ENCODE measurements at places on chromosomes 6 and 20. TPM values are rescaled to one million over a fixed set of nuclear protein-coding genes. Genes with fewer than 3 reads are reported as not detected.

The GSTA4 gene
- 21.7 TPM for total RNA-seq

The C6orf52 gene
- 3.9 TPM for total RNA-seq

The ZSCAN26 gene
- 3.8 TPM for total RNA-seq

The GPX6 gene
- not detected for total RNA-seq

The ZBTB12 gene
- total RNA-seq: 0.69 TPM

The RIMS1 gene
- total RNA-seq: not detected

The C20orf141 gene
- not detected for total RNA-seq

The OXT gene
- total RNA-seq: not detected

The ABHD16B gene
- not detected for total RNA-seq

The FOXQ1 gene
- total RNA-seq: not detected

The KHDRBS2 gene
- not detected for total RNA-seq

The LST1 gene
- 12.5 TPM for total RNA-seq

The TNXB gene
- total RNA-seq: 2.9 TPM

The NKX2-2 gene
- not detected for total RNA-seq

The CEBPB gene
- 38.6 TPM for total RNA-seq

The THBS2 gene
- not detected for total RNA-seq

The SRMS gene
- total RNA-seq: not detected

The UBD gene
- 0.31 TPM for total RNA-seq

The PPP1R16B gene
- 38.1 TPM for total RNA-seq

The RBM38 gene
- 63.1 TPM for total RNA-seq

The DTD1 gene
- 46.4 TPM for total RNA-seq

The GINS1 gene
- total RNA-seq: 27.7 TPM

The GPLD1 gene
- 0.52 TPM for total RNA-seq

The PTGIS gene
- not detected for total RNA-seq

The GATA5 gene
- not detected for total RNA-seq

The FBXL4 gene
- 16.7 TPM for total RNA-seq

The SEL1L2 gene
- not detected for total RNA-seq

The GID8 gene
- 32.7 TPM for total RNA-seq

The BCL2L1 gene
- 89.2 TPM for total RNA-seq

The CYP24A1 gene
- total RNA-seq: not detected

The KIFC1 gene
- total RNA-seq: 107 TPM

The DACT2 gene
- not detected for total RNA-seq

The CGAS gene
- 17.8 TPM for total RNA-seq

The HS3ST5 gene
- total RNA-seq: not detected

The LINC00237 gene
- not detected for total RNA-seq

The WFDC5 gene
- not detected for total RNA-seq

The MYCT1 gene
- not detected for total RNA-seq

The RHAG gene
- not detected for total RNA-seq

The SLA2 gene
- 44.1 TPM for total RNA-seq

The TAGAP gene
- total RNA-seq: 82.6 TPM

The ME1 gene
- total RNA-seq: not detected

The OR2B2 gene
- total RNA-seq: not detected

The PNPLA1 gene
- not detected for total RNA-seq

The SLC22A1 gene
- not detected for total RNA-seq

The VGLL2 gene
- not detected for total RNA-seq

The SNX3 gene
- total RNA-seq: 65.7 TPM

The MICB gene
- 21.4 TPM for total RNA-seq

The MEP1A gene
- total RNA-seq: not detected

The PAK5 gene
- total RNA-seq: not detected

The TFAP2D gene
- not detected for total RNA-seq

The BPIFB4 gene
- not detected for total RNA-seq

The AGER gene
- 15.6 TPM for total RNA-seq

The POPDC3 gene
- not detected for total RNA-seq

The PEX7 gene
- 6.0 TPM for total RNA-seq

The CD109 gene
- 6.7 TPM for total RNA-seq

The RPS6KA2 gene
- total RNA-seq: 19.1 TPM

The PPP1R14C gene
- not detected for total RNA-seq

All from activated naive CD4-positive, alpha-beta T cell treated with anti-CD3 and anti-CD28 coated beads for 36 hours (primary cell).